H7 (cell line): ENCODE measurements at places on chromosomes 5 and 9.

- DNase-seq: peak; percentile 87
Measured at GRCh38 chr9:98916660-98917059, 27.0 kb upstream of the COL15A1 start.

DNA sequence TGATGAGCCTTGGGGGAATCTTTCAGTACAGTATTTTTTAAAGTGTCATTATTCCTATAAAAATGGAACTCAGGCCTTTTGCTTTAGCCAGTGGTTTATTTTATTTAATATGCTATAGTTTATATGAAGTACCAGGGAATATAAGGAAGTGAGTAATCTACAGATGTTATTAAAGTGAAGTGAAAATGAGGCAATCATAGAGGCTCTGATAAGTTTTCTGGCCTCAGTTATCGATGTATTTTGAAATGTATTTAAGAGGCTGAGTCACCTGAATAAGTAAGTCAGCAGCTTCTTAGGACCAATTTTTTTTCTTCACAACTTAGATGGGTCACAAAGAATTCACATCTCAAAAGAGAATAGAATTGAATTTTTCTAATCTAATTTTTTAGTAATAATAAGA is 829.0 kb downstream of the DNAH5 start:
- DNase-seq: no peak

- DNase-seq: peak; percentile 77
Measured at GRCh38 chr9:78031444-78031892, at the start of gene GNAQ. Gene GNAQ, minus strand, starts transcription at chr9:78031811. Its CDS starts 576 bp downstream, at chr9:78031235.

GRCh38 chr5:147481376-147481775 is 28.5 kb downstream of the DPYSL3 start:
- DNase-seq: no peak

DNA sequence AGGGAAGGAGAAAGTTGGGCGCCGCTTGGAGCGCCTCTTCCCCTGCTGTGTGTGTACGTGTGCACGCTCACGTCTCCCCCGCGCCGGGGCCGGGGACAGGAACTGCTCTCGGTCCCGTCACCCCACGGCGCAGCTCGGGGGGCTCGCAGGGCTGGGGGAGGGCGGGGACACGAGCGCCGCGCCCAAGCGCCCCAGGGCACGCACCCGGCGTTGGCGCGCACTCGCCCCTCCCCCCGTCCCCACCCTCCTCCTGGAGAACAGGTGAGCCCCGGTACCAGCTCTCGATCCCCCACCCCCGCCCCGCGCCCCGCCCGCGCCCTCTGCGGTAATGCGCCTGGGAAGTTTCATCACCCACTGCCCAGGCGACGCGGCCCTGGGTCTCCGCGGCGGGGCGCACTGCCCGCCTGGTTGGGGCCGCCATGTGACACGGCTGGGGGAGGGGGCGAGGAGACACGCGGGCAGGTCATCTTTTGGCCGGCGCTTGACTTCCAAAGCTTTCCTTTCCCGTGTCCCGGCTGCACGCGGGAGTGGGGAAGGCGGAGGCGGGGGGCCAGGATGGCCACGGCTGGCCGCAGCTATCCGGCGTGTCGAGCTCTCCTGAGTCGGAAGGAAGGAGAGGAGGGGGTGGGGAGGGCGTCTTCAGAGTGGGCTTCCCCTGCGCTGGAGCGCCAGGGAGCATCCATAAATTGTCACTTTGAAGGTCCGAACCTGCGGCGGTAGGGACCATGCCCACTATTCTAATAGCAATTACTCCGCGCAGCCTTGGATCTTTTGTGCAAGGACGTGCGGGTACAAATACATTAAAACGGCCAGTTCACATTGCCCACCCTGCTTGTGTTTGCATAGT is 1.5 kb upstream of the STC2 start:
- DNase-seq: peak; percentile 94

DNA sequence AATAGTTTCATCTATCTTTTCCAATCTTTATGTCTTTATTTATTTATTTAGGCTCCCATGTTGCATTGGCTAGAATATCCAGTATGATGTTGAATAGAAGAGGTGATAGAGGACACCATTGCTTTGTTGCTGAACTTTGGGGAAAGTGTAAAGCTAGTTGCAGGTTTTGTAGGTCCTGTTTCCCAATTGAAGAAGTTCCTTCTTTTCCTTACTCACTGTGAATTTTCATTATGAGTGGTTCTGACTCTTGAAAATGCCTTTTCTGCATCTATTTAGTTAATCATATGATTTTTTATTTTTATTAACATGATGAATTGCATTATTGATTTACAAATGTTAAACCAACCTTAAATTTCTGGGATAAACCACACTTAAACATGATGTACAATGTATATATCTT is 58.9 kb upstream of the NR3C1 start:
- no peak for DNase-seq
